Activated gamma-delta T cell treated with Interleukin-2 at 50 U/mL for 16 hours (primary cell): ENCODE measurements at places on chromosomes 6 and 20.

GRCh38 chr6:122712448-122713137 is 66.9 kb upstream of the FABP7 start:
- DNase-seq = no peak

GRCh38 chr20:24461848-24462247 is 7.6 kb upstream of the SYNDIG1 start:
- no peak for DNase-seq

DNA sequence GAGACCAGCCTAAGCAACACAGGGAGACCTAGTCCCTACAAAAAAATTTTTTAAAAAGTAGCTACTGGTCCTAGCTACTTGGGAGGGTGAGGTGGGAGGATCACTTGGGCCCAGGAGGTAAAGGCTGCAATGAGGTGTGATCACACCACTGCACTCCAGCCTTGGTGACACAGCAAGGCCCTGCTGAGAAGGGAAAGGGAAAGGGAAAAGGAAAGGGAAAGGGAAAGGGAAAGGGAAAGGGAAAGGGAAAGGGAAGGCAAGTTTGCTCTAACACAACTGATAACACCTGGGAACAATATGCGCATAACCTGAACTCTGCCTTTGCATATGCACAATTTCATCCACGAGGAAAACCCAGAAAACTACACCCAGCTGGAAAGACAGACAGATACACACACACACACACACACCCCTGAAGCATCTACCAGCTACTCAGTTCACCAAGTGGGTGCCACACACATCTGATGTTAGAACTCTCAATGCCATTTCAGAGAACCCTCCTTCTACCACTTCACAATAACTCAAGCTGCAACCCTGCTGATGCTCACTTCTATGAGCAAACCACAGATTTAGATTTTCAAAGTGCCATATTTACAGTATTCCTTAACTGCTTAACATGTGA is 19.1 kb downstream of the B4GALT5 start:
- DNase-seq = no peak

- no peak for DNase-seq
Measured at GRCh38 chr20:57691699-57692098, 18.1 kb downstream of the PMEPA1 start.

DNA sequence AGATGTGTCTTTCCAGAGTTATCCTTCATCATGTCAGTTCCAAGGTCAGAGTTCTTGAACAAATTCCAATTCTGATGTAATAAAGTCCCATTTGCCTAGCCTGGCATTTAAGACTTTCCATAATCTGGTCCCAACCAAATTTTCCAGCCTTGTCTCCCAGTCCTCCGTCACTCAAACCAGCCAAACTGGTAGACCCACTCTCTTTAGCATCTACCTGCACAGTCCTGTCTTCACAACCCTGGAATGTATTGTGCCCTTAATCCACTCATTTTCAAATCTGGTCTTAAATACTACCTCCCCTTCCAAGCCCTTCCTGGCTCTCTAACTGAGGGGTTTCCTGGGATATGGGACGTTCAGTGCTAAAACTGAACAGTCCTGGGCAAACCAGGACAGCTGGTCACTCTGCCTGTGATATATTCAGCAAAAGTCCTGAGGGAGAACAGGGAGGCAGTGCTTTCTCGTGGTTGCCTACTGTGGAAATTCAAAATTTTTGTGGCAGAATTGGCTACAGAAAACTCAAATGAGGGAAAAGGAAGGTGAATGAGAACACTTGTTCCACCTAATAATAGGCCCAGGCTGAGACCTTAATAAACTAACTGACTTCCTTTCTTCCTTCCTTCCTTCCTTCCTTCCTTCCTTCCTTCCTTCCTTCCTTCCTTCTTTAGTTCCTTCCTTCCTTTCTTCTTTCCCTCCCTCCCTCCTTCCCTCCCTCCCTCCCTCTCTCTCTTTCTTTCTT is 10.8 kb upstream of the AKAP7 start:
- DNase-seq = no peak

DNA sequence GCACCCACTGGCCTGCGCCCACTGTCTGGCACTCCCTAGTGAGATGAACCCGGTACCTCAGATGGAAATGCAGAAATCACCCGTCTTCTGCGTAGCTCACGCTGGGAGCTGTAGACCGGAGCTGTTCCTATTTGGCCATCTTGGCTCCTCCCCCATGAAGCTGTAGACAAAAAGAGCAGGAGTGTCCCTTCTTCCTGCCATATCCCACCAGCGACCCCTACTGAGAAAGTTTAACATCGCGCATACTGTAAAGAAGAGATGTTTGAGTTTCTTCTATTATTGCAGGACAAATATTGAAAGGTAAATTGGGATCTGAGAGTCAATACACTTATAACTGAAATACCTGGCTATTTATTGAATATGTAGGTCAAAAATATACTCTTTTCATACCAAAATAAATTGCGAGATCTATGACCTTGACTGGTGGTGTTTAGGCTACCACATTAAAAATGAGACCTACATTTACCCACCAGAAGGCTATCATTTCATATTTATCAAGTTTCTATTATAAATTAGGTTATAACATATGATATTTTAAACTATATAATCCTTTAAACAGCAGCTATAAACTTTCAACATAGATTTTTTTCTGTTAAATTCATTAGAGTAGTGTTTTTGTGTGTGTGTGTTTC is 586.3 kb downstream of the HTR1B start:
- no peak for DNase-seq
